ENCODE measurements at places on chromosomes 2 and 18. TPM values are rescaled to one million over a fixed set of nuclear protein-coding genes. Genes with fewer than 3 reads are reported as not detected.

The CYRIA gene
- 19.0 TPM for total RNA-seq

The WIPF1 gene
- 44.7 TPM for total RNA-seq

The CHPF gene
- 27.7 TPM for total RNA-seq

The SKA1 gene
- 0.75 TPM for total RNA-seq

The RUFY4 gene
- total RNA-seq: 2.4 TPM

The WNT10A gene
- not detected for total RNA-seq

The PRKAG3 gene
- total RNA-seq: not detected

The MBD1 gene
- total RNA-seq: 71.0 TPM

The PREB gene
- 63.3 TPM for total RNA-seq

The MC5R gene
- total RNA-seq: not detected

The GPR55 gene
- total RNA-seq: 0.38 TPM

The ACMSD gene
- total RNA-seq: not detected

The TEKT4 gene
- total RNA-seq: not detected

The GAREM2 gene
- 0.98 TPM for total RNA-seq

The STK25 gene
- total RNA-seq: 147 TPM

The FAM110C gene
- 0.82 TPM for total RNA-seq

The ATIC gene
- total RNA-seq: 63.6 TPM

The PLEK gene
- 19.0 TPM for total RNA-seq

The RAD51AP2 gene
- not detected for total RNA-seq

The RAB17 gene
- total RNA-seq: not detected

The LANCL1 gene
- total RNA-seq: 37.2 TPM

The CYP26B1 gene
- 106 TPM for total RNA-seq

The MGAT5 gene
- total RNA-seq: 22.0 TPM

The FIGN gene
- 14.1 TPM for total RNA-seq

The INHBB gene
- total RNA-seq: 56.4 TPM

The WDR35 gene
- total RNA-seq: 6.4 TPM

The PCARE gene
- 0.16 TPM for total RNA-seq

The DLX2 gene
- total RNA-seq: not detected

The FOXD4L1 gene
- total RNA-seq: not detected

The FAHD2B gene
- 6.3 TPM for total RNA-seq

The CYS1 gene
- total RNA-seq: 1.1 TPM

The CD8A gene
- total RNA-seq: 0.82 TPM

The MAPRE3 gene
- 13.0 TPM for total RNA-seq

The MSTN gene
- 1.2 TPM for total RNA-seq

The ANKRD23 gene
- total RNA-seq: 1.7 TPM

The TNFAIP6 gene
- total RNA-seq: 0.57 TPM

The FEV gene
- not detected for total RNA-seq

The ST6GAL2 gene
- 0.17 TPM for total RNA-seq

The FBXO48 gene
- 1.3 TPM for total RNA-seq

The DNAH7 gene
- 2.0 TPM for total RNA-seq

The SLC35G4 gene
- total RNA-seq: not detected

The TGIF1 gene
- total RNA-seq: 80.2 TPM

The MOGAT1 gene
- not detected for total RNA-seq

The CPLX4 gene
- total RNA-seq: not detected

The CPO gene
- total RNA-seq: not detected

The FAM124B gene
- 6.1 TPM for total RNA-seq

The NOSTRIN gene
- 40.1 TPM for total RNA-seq

The SPP2 gene
- not detected for total RNA-seq

The SERPINB7 gene
- not detected for total RNA-seq

The GPR17 gene
- not detected for total RNA-seq

The OXER1 gene
- 1.1 TPM for total RNA-seq

The DSG4 gene
- not detected for total RNA-seq

The PCBP1 gene
- 198 TPM for total RNA-seq

The COL5A2 gene
- total RNA-seq: 61.8 TPM

The CABYR gene
- 2.2 TPM for total RNA-seq

The FZD7 gene
- total RNA-seq: 6.6 TPM

The SERPINB3 gene
- total RNA-seq: not detected
